Osteocyte (in vitro differentiated cells): ENCODE measurements at places on chromosomes 6 and 20. TPM values are rescaled to one million over a fixed set of nuclear protein-coding genes. Genes with fewer than 3 reads are reported as not detected.

DNA sequence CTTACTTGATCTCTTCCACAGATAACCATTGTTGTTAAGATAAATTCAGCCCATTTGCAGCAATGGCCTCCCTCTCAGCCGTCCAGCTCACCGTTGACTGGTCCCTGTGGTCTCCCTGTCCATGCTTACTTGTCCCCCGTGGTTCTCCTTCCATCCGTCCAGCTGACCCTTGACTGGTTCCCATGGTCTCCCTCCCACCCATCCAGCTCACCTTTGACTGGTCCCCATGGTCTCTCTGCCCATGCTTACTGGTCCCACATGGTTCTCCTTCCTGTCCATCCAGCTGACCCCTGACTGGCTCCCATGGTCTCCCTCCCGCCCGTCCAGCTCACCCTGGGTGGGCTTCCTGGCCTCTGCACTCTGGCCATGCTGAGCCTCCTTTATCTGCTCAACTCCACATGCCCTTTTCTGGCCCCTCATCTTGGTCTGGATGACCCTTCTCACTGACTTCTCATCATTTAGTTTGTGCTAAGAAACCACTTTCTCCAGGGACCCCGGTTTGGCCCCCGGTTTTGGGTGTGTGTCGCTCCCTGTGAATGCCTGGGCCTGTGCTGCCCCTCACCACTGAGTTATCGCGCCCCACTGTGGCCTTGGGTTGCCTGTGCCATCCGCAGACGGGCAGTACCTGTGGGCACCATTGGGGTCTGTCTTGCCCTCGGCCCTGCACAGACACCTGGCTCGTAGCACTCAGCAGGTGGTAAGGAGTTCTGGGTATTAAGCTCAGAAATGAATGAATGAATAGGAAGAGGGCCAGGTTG, 146.4 kb downstream of the ERMARD start:
- DNase-seq, result peak; percentile 75

DNA sequence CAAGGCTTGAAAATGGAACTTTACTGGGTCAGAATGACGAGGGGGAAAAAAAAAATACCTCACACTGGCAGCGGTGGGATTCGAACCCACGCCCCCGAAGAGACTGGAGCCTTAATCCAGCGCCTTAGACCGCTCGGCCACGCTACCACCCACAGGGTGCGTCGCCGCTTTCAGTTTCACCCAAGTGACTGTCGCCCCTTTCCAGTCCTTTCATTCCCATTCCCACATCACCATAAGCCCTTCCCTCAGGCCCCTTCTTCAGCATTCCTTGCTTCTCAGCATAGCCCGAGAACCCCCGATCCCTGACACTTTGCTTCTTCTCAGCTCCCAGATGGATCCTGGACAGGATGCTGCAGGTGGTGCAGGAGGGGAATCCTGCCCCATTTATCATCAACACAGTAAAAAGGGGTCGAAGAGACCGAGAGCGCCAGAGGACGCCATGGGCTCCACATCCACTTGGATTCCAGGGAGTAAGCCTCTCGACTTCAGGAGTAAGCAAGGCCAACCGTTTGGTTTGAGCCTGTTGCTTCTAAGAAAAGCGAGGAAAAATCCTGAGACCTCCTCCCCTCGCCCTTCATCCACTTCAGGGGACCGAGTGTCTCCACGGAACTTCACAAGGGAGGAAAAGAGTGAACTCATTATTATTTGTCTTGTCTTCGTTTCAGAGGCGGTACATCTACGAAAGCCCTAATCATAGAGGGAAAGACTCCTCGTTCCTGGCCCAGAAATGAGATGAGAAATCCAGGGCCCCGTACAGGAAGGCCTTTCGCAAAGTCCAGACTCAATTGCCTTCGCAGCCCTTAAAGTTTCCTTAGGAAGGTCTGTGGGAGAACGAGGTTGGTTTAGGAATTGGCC, 20.0 kb upstream of the TRIM27 start:
- no peak for DNase-seq

DNA sequence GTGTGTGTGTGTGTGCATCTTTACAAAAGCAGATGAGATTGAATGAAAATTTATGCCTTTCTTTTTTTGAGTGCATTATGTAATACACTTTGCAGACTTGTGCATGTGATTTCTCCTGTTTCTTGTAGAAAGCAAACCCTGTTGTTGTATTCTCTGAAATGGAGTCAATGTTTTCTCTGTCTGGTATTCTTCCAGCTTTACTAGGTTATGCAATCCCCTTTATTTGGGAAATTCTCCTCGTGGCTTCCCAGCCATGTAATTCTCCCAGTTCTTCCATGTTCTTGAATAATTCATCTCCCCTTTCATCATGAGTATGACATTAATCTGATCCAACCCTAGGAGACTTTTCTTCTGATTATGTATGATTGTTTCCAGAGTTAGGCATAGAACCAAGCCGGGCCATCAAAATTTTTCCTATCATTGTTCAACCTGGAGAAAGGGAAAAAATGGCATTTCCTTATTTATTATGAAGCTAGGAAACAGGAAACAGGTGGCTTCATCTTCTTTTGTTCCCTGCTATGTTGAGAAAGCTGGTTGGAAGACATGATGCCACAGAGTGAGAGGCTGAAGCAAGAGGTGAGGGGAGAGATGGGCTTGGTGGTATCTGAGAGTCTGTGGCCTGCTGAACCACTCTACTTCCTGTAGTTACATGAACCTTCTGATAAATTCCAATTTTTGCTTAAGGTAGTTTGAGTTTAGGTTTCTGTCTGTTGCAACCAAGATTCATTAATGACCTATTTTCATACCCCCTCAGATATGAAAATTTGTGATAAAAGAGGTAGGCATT, 68.8 kb downstream of the PRL start:
- no peak for DNase-seq

DNA sequence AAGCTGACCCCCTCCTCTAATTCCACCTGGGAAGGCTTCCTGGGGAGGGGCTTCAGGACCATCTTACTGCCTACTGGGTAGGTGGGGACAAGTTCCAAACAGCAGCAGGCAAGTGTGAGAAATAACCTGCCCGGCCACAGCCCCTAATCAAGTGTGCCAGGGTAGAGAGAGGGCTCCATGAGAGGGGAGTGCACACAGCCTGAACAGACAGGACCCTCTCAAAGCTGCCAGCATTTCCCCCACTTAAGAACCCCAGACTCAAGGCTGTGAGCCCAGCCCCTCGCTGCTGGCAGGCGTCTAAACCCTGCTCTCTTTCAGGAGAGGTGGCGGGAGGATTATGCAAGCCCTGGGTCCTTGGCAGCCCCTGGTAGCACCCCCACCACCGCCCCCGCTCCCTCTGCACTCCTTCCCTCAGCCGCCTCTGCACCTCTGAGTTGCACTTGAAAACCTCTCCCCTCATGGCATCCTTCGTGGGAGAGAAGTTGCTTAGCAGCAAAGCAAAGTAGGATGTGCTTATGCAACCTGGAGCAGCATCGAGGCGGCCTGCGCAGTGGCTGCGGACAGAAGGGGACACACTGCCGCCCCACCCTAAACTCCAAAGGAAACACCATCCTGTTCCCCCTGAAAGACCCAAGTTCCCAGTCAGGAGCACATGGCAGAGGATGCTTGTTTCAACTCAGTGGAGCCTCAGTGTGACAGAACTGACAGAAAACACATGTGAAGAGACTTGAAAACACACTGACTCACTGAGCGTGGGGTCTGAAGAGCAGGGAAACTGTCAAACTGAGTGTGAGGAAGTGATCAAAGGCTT, 10.5 kb downstream of the DDRGK1 start:
- no peak for DNase-seq

- no peak for DNase-seq
Measured at GRCh38 chr6:13354331-13355042, 26.1 kb upstream of the TBC1D7 start.

- no peak for DNase-seq
Measured at GRCh38 chr6:36389353-36389752, 1.9 kb upstream of the ETV7 start.

GRCh38 chr20:50144362-50144761, 9.2 kb downstream of the PEDS1 start:
- no peak for DNase-seq

DNA sequence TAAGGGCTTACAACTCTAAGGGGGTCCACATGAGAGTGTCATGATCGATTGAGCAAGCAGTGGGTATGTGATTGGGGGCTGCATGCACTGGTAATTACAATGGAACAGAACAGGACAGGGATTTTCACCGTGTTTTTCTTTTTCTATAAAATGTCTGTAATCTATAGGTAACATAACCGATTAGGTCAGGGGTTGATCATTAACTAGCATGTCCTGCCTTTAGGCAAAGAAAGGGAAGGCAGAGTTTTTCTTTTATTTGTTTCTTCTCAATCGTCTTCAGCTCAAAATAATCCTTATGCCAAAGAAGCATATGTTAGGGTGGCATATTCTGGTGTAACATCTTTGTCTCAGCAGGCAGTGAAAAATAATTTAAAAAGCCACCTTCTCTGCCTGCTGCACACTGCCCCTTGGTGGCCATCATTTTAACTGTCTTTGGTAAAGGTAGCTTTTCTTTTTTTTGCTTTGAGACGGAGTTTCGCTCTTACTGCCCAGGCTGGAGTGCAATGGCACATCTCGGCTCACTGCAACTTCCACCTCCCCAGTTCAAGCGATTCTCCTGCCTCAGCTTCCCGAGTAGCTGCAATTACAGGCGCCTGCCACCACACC, 9.7 kb upstream of the CEP43 start:
- DNase-seq, result no peak

DNA sequence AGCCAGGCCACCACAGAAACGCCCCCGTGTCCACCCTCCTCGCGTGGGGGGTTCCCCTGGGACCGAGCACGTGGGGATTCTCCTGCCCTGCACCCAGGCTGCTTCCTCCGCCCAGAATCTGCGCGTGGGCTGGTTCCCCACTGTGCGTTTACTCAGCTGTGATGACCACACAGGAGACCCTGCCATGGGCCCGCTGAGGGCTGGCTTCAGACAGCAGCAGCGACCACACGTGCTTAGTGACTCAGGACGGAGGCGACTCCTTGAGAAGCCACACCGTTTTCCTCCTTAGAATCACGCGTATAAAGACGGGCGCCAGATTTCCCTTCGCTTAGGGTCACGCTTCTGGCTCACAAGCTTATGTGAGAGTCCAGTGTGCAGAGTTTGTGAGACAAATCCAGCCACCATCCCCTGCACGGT, 63.9 kb upstream of the PDE10A start:
- DNase-seq, result no peak

GRCh38 chr6:35809809-35810208, 4.7 kb downstream of the LHFPL5 start:
- no peak for DNase-seq

- no peak for DNase-seq
Measured at GRCh38 chr6:7803214-7803613, 77.3 kb downstream of the BMP6 start.

- no peak for DNase-seq
Measured at GRCh38 chr6:73176057-73176456, 49.2 kb downstream of the KHDC1L start.

GRCh38 chr20:12610871-12611270, 397.9 kb upstream of the SPTLC3 start:
- no peak for DNase-seq

GRCh38 chr6:22470454-22471131, 98.8 kb upstream of the HDGFL1 start:
- DNase-seq, result no peak

DNA sequence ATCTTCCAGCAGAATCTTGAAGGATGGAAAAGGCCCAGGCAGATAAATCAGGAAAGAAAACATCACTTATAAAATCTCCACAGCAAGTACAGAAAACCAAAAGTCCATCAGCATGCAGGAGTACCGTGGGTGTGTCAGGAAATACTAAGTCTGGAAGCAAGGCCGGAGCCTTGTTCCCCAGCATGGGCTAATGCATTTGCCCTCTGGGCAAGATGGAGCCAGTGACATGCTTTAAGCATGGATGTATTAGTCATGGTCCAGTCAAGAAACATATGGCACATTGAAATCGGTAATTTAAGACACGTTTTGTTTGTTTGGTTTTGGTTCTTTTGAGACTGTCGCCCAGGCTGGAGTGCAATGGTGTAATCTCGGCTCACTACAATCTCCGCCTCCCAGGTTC, 506.0 kb upstream of the JARID2 start:
- no peak for DNase-seq

DNA sequence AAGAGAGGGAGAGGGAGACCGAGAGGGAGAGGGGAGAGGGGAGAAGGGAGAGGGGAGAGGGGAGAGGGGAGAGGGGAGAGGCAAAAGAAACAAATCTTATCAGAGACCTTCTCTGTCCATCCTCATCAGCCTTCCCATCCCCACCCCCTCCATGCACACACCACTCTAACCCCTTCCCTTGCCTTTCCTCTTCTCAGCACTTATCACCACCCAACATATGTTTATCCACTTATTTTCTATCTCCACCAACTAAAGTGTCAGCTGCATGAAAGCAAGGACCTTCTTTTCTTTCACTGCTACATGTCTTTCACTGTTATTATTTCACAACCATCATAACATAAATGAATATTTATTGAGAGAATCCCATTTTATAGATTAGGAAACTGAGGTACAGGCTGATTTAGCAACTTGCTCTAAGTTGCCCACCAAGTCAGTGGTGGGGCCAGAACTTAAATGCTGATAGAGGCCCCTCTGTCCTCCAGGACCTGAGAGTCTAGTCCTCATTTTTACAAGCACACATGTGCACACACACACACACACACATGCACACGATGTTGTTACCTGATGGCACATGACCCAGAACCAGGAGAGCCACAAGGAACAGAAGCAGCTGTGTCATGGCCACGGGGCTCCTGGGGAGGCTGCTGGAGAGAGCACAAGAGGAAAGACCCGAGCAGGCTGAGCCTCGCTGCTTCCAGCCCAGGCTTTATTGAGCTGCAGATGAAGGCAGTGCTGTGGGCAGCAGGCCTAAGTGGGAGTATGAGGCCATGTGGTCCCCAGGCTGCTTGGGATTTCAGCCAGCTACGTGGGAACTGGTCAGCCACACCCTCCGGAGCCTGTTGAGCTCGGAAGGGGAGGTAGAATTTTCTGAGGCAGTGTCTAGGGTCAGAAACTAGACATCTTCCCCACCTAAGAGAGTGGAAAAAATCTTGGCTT, 2.3 kb downstream of the DEFB124 start:
- no peak for DNase-seq

- DNase-seq, result no peak
Measured at GRCh38 chr6:11054722-11055121, 10.6 kb upstream of the ELOVL2 start.

OR2H1 gene
- total RNA-seq, result not detected in 2 replicates

GUCA1A gene
- not detected in 2 replicates for total RNA-seq

NPEPL1 gene
- total RNA-seq, result 13.1 and 13.6 TPM in 2 replicates

IMPG1 gene
- total RNA-seq, result not detected in 2 replicates

BFSP1 gene
- 12.6 and 13.8 TPM in 2 replicates for total RNA-seq

CGA gene
- total RNA-seq, result not detected in 2 replicates

TREM1 gene
- total RNA-seq, result not detected in 2 replicates

C6orf47 gene
- total RNA-seq, result 21.5 and 23.0 TPM in 2 replicates

TNFRSF21 gene
- total RNA-seq, result 2.3 and 2.5 TPM in 2 replicates

PROKR2 gene
- not detected in 2 replicates for total RNA-seq

IRAK1BP1 gene
- 2.9 and 3.2 TPM in 2 replicates for total RNA-seq

DEFB126 gene
- not detected in 2 replicates for total RNA-seq

CFAP206 gene
- 0.30 and 0.44 TPM in 2 replicates for total RNA-seq

OTOR gene
- not detected in 2 replicates for total RNA-seq

TOX2 gene
- not detected in 2 replicates for total RNA-seq
